ENCODE measurements at places on chromosomes 11 and 22. TPM values are rescaled to one million over a fixed set of nuclear protein-coding genes. Genes with fewer than 3 reads are reported as not detected.

GRCh38 chr22:36351921-36352802 lies 35.6 kb downstream of the MYH9 start:
- no peak for DNase-seq

DNA sequence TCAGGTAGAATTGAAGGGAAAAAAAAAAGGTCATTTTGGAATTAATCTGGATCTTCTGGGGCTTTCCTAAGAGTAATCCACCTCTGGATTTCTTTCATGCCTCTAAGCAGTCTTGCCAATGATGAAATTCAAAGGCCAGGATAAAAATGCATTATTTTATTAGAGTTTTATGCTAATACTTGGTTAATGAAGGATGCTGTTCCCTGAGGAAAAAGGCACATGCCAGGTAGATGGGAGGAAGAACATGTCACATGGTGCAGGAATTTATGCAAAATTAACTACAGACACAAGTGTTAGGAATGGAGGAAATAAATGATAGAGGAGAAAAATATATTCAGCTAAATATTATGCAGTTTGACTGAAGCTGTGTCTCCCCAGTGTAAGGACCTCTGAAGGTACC lies 792.0 kb downstream of the ETS1 start:
- no peak for DNase-seq

GRCh38 chr22:46894851-46895640 lies 132.6 kb downstream of the TBC1D22A start:
- no peak for DNase-seq

DNA sequence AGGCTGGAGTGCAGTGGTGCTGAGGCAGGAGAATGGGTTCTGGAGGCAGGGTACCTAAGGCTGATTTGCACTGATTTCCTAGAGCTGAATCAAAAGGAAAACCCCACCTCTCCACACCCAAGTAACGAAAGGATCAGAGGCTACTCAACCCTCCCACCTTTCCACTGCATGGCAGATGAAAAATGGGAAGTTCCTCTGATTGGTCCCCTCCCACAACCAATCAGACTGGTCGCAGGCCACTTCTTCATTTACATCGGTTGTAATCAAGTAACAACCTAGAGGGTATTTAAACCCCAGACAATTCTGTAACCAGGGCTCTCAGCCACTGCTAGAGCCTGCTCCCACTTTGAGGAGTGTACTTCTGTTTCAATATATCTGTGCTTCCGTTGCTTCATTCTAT lies 18.6 kb upstream of the PARVB start:
- DNase-seq: no peak

DNA sequence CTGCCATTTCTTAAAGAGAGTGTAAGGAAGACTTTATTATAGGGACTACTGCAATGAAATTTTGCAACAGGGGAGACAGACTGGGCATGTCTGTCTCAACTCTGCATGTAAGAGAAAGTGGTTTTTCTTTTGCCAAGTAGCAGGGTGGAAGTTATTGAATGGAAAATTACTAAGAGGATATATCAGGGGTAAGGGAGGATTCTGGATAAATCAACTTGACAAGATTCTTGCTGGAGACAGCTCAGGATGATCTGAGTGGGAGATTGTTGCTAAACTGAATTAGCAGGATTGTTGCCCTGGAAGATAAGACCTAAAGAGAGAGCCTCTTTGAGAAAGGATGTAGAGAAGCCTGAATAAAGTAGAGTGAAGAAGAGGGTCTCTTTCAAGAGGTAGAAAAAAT lies 145.8 kb downstream of the LUZP2 start:
- DNase-seq: no peak

DNA sequence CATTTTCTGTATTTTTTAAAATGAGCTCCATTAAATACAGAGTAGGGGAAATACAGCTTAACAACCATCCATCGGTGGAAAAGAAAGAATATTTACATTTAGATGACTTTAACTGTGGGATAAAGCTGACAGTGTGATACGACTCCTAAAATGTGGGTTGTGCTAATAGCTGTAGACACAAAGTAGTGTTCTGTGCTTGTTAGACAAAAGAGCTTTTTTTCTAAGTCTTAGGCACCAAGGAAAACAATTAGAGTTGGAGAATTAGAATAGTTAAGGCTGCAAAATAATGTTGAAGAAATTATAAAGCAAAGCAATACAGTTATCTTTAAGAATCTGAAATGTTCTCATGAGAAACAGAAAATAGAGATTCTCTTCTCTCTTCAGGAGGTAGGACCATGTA lies 307.7 kb upstream of the KIRREL3 start:
- no peak for DNase-seq

DNA sequence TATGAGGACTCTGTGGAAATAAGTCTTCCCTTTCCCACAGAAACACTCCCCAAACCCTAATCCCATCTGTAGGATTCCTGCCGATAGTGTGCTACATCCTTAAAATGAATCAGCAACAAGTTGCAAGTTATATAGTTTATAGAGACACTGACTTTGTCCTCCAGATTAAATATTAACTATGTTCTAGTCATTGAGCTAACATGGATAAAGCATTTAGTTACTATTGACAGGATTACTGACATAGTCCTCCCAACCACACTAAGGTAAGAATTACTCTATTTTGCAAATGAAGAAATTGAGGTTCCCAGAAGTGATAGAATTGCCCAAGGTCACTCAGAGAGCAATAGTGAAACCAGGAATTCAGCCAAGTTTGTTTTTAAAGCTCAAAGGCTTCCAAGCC lies 1.9 kb downstream of the OR52M1 start:
- no peak for DNase-seq

GRCh38 chr11:6648501-6648900 lies 7.1 kb downstream of the DCHS1 start:
- no peak for DNase-seq

GRCh38 chr11:128048121-128048520 lies 539.2 kb downstream of the ETS1 start:
- no peak for DNase-seq

- DNase-seq: no peak
Measured at GRCh38 chr11:1295591-1295990, 13.8 kb downstream of the TOLLIP start.

The SAA1 gene
- not detected for total RNA-seq

The BTBD10 gene
- total RNA-seq: 84.2 TPM

The SLC22A6 gene
- total RNA-seq: not detected

The MUC2 gene
- not detected for total RNA-seq

The SCARF2 gene
- 3.4 TPM for total RNA-seq

The TOM1 gene
- total RNA-seq: 39.4 TPM

All from IMR-90 (cell line).